ENCODE measurements at places on chromosomes 7 and 10. TPM values are rescaled to one million over a fixed set of nuclear protein-coding genes. Genes with fewer than 3 reads are reported as not detected.

The IRF5 gene
- 0.39 TPM for total RNA-seq

The ZNF107 gene
- 4.3 TPM for total RNA-seq

The COL26A1 gene
- total RNA-seq: 1.4 TPM

The CYP17A1 gene
- not detected for total RNA-seq

The GIMAP7 gene
- not detected for total RNA-seq

The CUL1 gene
- total RNA-seq: 40.5 TPM

The BCL7B gene
- 45.7 TPM for total RNA-seq

The NPTX2 gene
- total RNA-seq: 0.96 TPM

The LEP gene
- not detected for total RNA-seq

The GIMAP2 gene
- total RNA-seq: 2.1 TPM

The CLCN1 gene
- total RNA-seq: 0.13 TPM

The CYP2C9 gene
- total RNA-seq: not detected

The METTL27 gene
- 8.1 TPM for total RNA-seq

The RADIL gene
- 0.78 TPM for total RNA-seq

The HOXA2 gene
- total RNA-seq: 2.8 TPM

The PLEKHS1 gene
- not detected for total RNA-seq

The GBF1 gene
- total RNA-seq: 39.0 TPM

The NME8 gene
- total RNA-seq: not detected

The ABCC2 gene
- total RNA-seq: 3.4 TPM

The ZNF212 gene
- total RNA-seq: 5.8 TPM

The SPDYE11 gene
- total RNA-seq: not detected

The IFIT3 gene
- 18.0 TPM for total RNA-seq

The CALML3 gene
- total RNA-seq: not detected

The PDAP1 gene
- 97.0 TPM for total RNA-seq

The TBX20 gene
- total RNA-seq: 1.2 TPM

The IL2RA gene
- total RNA-seq: not detected

The CALHM2 gene
- total RNA-seq: 20.2 TPM

The SPDYE6 gene
- not detected for total RNA-seq

The NKX1-2 gene
- not detected for total RNA-seq

The CCDC3 gene
- total RNA-seq: 4.7 TPM

The LMTK2 gene
- total RNA-seq: 7.5 TPM
